ENCODE measurements at places on chromosomes 1 and 21.
A peak's percentile ranks its signal among the peaks of the same experiment; 100 is the strongest.

DNA sequence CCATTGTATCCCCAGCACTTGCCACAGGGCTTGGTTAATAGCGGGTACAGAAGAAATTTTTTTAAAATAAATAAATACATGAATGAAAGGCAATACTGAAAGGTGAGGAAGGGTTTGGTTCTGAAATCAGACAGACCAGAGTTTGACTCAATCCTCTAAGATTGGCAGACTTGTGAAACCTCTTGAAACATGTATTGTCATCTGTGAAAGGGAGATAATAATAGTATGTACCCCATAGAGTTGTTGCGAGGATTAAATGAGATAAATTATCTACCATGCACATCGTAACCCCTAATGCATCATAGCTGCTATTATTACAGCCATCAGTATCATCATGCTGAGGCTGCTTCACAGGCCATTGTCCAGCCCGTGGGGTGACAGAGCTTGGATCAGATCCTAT, 41.4 kb downstream of the S1PR1 start:
- no peak for DNase-seq

DNA sequence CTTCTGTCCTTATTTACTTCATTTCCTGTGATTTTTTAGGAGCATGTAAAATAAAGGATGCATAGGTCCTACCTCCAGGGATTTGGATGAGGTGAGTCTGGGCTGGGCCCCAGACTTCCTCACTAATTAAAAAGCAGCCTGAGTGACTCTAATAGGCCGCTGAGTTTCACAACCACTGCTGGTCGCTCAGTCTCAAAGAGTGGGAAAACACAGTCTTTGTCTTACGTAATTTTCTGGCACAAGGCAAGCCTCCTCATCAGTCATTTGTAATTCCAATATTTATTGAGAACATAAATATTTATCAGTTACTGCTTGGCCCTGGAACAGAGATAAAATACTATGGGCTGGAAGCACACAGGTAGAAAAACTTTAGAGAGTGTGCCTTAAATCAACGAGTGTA, 195.4 kb upstream of the RUNX1 start:
- DNase-seq, result no peak

- DNase-seq, result no peak
These were observed 3.9 kb upstream of the PCNX2 start for GRCh38 chr1:233299450-233299849.

GRCh38 chr1:25854554-25854953, 4.7 kb downstream of the AUNIP start:
- DNase-seq, result no peak

GRCh38 chr1:52927212-52928014, at the start of gene SCP2:
Gene SCP2 (plus strand): TSS chr1:52927276. CDS start chr1:52927397, 121 bp downstream.
- DNase-seq, result peak; percentile 76

DNA sequence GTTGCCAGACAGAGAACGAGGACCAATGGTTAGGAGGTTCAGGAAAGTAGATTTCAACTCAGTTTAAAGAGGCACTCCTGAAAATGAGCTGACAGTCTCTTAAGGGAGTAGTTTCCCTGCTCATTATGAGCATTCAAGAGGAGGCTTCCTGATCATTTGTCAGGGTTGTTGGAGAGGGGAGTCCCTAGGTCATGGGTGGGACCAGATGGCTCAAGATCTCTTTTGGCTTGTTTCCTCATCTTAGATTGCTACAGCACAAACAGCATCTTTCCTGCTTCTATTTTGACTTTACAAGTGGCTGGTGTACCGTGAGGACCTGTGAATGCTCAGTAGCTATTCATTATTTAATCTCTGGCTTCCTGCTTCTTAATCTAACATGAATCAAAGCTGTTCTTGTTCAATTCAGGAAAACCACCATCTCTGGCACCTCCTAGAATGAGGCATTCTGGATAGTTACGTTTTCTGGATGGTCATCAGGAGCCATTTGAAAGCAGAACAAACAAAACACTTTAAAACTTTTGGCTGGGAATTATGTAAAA, 47.6 kb downstream of the PEX14 start:
- no peak for DNase-seq

Measured in stimulated activated CD4-positive, alpha-beta T cell treated with anti-CD3 and anti-CD28 coated beads, Interleukin-1b, Interleukin-23, amount 100 ng/mL, for 4 hours (primary cell).